ENCODE measurements at places on chromosomes 16 and 17.
A peak's percentile ranks its signal among the peaks of the same experiment; 100 is the strongest.

- no peak for DNase-seq
These were observed 948.7 kb downstream of the KCNJ2 start for GRCh38 chr17:71118039-71118438.

DNA sequence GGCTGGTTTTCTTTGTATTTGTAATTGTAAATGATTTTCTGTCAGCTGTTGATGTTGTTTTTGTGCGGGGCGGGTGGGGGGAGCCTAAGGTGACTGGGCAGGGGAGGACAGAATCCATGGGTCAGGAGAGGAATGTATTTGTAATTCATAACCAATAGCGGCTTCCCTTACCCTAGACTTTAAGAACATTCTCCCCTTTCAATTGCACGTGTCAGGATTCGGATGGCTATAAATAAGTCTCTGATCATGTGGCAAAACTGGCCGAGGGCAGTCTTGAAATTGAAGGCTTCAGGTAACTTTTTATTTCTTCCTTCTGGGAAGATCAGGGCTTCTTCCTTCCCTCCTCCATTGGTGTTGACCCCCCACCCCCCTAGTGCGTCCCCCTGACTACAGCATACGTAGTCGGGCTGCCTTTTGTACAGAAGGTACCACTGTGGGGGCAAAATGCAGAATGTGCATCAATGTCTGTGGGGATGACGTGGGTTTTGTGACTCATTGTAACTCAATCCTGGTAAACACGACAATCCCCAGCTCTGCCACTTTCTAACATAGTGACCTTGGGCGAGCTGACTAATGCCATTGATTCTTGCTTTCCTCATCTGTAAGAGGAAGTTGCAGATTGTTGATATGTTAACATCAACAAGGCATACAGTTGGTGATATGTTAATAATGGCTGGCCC, 16.2 kb downstream of the MARCHF10 start:
- DNase-seq, result no peak

GRCh38 chr17:42294469-42295398, 6.4 kb downstream of the STAT5A start:
- no peak for DNase-seq

GRCh38 chr16:74742051-74742481, 32.6 kb downstream of the FA2H start:
- DNase-seq, result no peak

- DNase-seq, result no peak
These were observed 38.1 kb upstream of the SSTR5 start for GRCh38 chr16:1034230-1035065.

DNA sequence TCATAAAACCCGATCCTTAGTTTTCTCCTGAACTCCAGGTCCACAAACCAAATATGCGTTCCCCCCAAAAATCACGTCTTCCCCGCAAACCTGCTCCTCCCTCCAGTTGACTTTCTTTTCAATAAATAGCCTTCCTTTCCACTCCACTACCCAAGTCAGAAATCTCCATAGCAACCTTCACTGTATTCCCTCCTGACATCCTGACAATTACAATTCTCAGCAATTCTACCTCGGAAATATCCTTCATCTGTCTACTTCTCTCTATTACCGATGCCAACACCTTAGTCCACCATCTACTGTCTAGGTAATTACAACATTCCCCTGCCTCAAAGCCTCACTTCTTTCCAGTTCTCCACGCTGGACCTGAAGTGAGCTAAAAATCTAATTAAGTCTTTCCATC, 50.7 kb downstream of the SMURF2 start:
- no peak for DNase-seq

DNA sequence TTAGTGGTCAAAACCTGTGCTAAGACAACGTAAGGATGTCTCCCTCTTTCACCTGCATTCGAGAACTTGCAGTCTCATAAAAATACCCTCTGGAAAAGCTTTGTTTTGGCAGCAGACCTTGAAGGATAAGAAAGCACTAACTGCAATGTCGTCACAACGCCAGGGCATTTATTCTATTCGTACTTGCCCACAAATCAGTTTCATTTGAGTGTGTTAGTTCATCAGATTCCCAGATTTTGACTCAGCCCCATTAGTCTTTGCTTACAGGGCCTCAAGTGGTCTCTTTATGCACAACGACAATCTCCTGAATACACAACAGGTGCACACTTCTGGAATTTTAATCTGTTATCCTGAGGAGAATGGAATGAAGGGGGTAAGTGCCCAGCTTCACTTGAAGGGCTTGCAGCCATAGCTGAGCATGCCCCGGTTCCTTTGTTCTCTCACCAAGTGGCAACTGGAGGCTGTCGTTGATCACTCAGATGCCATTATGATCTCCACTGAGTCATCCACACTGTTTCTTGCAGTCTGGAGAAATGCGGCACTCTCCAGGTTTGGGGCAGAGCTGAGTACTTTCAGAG, 58.8 kb downstream of the CLEC19A start:
- DNase-seq, result no peak

- no peak for DNase-seq
These were observed 294.2 kb upstream of the FOXF1 start for GRCh38 chr16:86215979-86216585.

DNA sequence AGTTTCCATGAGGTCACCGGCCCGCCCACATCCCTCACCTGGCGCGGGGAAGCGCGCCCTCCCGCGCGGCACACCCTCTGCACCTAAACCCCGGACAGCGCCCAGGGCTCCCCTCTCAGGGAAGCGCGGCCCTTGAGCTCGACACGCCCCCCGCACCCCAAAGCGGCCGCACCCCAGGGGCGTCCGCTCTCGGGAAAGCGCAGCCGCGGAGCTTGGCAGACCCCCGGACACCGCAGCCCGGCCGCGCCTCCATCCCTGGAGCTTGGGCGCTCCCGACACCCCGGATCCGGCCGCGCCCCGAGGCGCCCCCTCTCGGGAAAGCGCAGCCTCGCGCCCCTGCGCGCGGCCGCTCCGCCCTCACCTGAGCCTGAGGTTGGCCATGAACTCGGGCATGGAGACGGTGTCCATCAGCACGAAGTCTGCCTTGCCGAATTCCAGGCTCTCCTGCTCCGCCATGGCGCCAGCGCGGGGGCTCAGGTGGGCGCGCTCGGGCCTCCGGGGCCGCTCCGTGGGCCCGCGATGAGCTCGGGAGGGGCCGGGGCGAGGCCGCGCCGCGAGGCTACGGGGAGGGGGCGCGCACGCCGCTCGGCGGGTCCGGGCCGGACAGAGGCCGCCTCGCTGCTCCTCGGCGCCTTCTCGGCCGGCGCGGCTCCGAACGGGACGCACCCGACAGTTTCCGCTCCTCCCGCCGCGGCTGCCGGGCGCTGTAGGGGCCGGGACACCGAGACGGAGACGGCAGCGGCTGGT, at the start of gene MYO1D:
Gene MYO1D, minus strand, starts transcription at position 708 of the 747 bp plus-strand sequence. Its CDS starts 252 bp downstream, at position 456.
- DNase-seq, result peak; percentile 13

DNA sequence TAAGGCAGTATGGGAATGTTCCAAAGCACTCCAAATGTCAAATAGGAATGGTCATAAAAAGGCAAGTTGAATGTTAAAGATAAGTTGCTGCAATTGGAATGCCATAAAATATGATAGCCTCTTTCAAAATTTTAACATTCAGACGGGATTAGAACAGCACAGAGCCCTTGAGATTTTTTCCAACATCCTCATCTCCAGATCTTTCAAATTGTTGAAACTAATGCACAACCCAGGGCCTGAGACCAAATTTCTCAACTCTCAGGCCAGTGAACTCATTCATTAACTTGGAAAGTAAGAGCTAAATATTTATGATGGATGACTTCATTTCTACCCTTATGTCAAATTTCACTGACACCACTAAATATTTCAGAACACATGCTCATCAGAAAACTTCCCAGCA, 346.5 kb upstream of the XYLT1 start:
- no peak for DNase-seq

- DNase-seq, result no peak
These were observed 36.1 kb downstream of the GINS2 start for GRCh38 chr16:85652431-85653221.

DNA sequence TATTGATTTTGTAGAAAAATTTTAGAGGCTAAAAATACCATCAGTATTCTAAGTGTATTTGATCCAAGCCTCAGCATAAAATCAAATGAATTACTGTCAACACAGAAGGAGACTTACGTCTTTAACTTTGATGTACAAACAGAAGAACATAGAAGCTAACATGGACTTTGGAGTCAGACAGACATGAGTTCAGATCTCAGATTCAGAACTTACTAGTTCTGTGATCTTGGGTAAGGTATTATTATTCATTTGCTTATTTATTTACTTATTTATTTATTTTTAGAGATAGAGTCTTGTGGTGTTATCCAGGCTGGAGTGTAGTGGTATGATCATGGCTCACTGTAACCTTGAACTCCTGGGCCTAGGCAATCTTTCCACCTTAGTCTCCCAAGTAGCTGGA, 4.0 kb upstream of the SLFN12L start:
- no peak for DNase-seq

- DNase-seq, result no peak
These were observed 4.9 kb downstream of the GIT1 start for GRCh38 chr17:29584452-29585079.

DNA sequence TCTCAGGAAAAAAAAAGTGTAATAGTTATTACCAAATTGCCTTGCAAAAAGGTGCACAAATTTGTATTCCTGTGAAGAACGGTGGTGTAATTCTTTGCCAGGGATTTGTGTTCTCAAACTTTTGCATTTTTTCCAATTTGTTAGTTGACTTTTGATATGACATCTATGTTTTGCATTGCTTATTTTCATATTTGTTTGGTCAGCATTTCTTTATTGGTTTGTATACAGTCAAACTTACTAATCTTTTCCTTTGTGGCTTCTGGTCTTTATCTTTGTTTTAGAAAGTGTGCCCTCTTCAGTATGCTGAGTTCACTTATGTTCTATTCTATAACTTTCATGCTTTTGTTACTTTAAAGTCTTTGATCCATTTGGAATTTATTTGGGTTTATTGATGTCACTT, 226.2 kb upstream of the ZFHX3 start:
- DNase-seq, result no peak

GRCh38 chr16:1169285-1170075, 16.6 kb downstream of the CACNA1H start:
- no peak for DNase-seq

- no peak for DNase-seq
These were observed 16.2 kb downstream of the SRCIN1 start for GRCh38 chr17:38589462-38590114.

DNA sequence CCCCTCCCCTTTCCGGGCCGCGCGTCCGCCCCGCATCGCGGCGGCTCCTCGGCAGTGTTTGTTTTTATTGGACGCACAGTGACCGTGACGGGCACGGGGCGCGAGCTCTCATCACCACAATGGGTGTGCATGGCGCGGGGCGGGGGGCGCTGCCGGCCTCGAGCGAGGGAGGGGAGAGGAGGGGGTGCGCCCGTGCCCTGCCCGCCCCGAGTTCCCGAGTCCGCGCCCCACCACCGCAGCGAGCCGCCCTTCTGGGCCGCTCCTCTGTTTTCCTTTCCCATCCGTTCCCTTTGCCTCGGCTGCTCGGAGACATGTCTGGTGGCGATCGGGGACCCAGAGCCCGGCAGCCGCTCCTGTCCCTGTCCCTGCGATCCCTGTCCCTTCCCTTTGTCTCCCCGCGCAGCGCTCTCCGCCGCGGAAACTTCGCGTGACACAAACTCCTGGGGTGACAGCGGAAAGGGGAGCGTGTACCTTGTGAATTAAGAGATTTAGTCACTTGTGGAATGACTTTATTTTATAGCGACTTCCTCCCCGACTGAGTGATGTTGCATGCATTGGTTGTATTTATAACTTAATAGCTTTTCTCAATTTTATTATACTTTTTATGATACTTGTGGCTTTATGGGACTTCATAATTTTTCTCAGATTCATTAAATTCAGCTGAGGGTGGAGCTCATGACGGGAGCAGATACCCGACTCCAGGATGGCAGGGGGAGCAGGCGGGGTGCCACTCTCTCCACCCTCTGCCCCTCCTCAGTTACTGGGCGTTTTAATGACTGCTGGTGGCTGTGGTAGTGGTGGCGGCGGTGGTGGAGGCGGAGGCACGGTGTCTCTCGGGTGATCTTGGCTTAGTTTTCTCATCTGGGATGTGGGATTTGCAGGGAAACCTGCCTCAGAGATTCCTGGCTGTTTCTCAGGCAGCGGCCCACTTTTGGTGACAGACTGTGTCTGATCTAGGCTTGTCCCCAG, 40.8 kb downstream of the MRM1 start:
- no peak for DNase-seq

GRCh38 chr16:11909653-11910545, 5.9 kb downstream of the GSPT1 start:
- DNase-seq, result no peak

GRCh38 chr16:68342620-68343019, 31.8 kb downstream of the PRMT7 start:
- DNase-seq, result no peak

- DNase-seq, result no peak
These were observed 21.1 kb downstream of the C17orf75 start for GRCh38 chr17:32320847-32321246.

- DNase-seq, result no peak
These were observed 46.8 kb downstream of the HIC1 start for GRCh38 chr17:2101448-2102257.

- DNase-seq, result no peak
These were observed 482 bp upstream of the SLC16A3 start for GRCh38 chr17:82228278-82228841.

DNA sequence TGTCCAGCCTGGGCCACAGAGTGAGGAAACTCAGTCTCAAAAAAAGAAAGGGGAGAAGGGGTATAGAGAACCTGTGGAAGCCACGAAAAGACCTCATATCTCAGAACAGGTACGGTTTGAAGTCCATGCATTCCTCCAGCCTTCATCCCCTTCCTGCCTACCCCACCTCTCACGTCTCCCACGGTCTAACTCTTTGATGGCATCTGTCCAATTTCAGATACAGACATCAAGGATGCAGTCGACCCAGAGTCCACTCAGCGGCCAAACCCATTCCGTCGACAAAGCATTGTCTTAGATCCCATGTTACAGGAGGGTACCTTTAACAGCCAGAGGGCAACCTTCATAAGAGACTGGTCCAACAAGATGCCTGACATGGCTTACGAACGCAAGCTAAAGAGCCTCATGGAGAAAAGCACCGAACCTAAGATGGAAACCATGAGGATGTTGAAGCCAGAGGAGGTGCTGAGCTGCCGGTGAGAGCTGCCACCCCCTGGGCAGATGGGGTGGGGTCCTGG, 22.7 kb downstream of the C16orf78 start:
- DNase-seq, result no peak

GRCh38 chr16:81095653-81095952, 592 bp downstream of the GCSH start:
- no peak for DNase-seq

DNA sequence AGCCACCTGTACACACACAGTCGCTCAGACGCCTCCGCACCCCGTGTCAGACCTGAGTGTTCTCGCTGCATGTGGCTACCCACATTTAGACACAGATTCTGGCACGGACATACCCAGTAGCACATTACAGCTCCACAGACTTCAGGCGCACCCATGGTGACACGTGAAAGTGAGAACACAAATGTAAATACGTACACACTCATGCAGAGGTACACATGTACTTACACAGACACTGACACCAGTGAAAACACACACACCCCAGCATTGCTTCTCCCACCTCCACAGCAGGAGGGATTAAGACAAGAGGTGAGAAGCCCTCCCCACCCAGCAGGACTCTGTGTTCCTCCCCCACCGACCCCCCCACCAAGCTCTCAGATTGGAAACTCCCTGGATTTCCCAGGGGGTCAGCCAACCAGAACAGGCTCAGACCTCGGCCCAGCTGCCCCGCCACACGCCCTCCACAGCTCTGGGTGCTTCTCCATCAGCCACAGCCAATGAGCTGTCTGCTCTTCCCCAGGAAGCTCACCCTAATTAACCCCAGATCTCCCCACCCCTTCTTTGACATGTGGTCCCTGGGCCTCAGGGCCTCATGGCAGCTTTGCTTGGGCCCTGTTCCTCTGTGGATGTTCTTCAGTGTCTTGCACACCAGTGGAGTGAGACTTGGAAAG, 5.3 kb upstream of the FOXN1 start:
- DNase-seq, result no peak

- no peak for DNase-seq
These were observed 33.9 kb downstream of the AXIN1 start for GRCh38 chr16:318628-319027.

Measured in activated T-helper 1 cell treated with anti-CD3 and anti-CD28 coated beads, Interleukin-2, amount 50 U/mL, for 16 hours (primary cell).